ENCODE measurements at places on chromosomes 13 and 19.

- DNase-seq: peak; percentile 88
Measured at GRCh38 chr19:41706741-41707501, 1.5 kb upstream of the CEACAM5 start.

GRCh38 chr13:109704771-109705635, 81.4 kb downstream of the IRS2 start:
- peak; percentile 10 for DNase-seq

GRCh38 chr19:41597600-41598041, 21.7 kb downstream of the CEACAM21 start:
- DNase-seq: peak; percentile 80

- peak; percentile 88 for DNase-seq
Measured at GRCh38 chr19:18589380-18590272, 1.0 kb downstream of the REX1BD start.

DNA sequence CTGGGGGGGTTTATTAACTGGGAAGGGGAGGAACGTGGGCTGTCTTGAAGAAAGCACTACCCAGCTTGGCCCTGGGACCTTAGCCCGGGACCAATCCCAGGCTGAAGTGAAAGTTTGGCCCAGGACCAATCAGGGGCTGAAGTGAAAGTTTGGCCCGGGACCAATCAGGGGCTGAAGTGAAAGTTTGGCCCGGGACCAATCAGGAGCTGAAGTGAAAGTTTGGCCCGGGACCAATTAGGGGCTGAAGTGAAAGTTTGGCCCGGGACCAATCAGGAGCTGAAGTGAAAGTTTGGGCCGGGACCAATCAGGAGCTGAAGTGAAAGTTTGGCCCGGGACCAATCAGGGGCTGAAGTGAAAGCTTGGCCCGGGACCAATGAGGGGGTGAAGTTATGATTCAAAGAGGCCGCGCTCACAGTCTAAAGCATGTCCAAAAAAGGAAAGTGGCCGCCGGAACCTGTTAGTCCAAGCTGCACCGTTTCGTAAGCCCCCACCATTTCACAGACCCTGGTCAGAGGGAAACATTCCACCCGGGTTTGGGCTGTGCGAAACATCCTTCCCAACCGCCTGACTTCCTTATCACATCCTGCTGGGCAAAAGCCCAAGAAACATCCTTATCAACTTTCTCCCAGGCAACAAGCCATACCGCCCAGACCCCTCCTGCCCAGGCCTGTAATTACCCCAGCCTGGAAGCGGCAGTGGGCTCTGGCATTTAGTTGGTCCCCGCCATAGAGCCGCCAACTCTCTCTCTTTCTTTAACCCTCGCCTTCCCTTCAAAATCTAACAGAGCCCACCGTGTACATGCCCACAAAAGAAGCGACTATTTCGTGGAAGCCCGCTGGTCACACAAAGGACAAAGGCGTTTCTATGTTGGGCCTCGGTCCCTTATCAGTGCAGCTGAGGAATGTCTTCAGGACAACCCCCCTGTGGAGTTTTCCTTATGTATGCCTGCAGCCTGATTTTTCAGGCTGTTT, 1.1 kb downstream of the ZNF850 start:
- peak; percentile 93 for DNase-seq

DNA sequence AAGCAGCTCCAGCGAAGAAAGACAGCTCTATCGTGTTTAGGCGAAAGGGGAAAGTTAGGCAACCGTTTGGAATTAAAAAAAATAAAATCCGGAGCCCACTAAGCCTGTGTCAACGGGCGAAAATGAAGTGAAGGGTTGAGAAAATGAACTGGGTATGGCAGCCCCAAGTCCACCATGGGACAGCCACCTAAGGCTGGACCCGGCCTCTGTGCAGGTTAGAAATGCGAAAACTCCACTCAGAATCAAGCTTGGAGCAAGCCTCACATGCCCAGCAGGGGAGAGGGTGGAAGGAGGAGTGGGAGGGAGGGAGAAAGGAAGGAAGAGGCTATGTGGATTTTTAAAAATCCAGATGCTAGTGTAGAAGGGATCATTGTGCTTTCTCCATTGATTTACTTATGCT, 101.2 kb downstream of the IRS2 start:
- no peak for DNase-seq
